Neural crest cell (in vitro differentiated cells): ENCODE measurements at places on chromosomes 4 and X. TPM values are rescaled to one million over a fixed set of nuclear protein-coding genes. Genes with fewer than 3 reads are reported as not detected.

The TASL gene
- not detected in 2 replicates for total RNA-seq

DNA sequence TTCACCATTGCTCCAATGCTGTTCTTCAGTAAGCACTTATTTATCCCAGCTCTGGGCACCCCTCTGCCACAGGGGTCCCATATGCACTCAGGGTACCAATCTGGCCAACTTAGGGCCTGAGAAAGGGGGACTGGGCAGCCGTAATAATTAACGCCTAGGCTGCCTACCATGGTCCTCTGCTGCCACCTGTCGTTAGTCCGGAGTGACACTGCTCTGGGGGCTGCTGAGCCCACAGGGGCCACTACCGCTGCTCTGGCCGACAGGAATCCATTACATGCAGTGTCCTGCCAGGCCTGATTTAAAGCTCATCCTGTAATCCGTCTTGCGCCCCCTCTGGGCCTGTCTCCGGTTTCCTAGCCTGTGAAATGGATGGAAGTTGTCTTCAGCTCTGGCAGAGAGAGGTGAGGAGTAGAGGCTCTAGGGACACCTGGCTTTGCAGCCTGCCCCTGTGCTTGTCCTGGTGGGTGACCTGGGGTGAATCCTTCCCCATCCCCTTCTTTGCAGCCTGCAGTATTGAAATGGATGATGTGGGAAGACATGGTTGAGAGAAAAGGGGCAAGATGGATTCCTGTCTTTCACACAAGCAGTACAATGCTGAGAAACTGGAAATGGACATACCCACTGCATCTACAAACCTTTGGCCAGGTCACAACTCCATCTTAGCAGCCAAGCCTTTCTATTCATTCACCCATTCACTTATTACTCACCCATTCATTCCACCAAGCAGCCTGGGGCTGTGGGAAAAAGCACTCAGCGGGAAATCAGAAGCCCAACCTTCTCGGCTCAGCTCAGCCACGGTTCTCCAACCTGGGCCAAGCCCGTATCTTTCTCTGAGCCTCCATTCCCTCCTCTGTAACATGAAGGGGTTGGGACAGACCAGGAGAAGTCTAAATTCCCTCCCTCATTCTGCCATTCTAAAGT lies 116.3 kb upstream of the NALF2 start:
- peak; percentile 78 for DNase-seq

The MAGED4 gene
- 122 and 143 TPM in 2 replicates for total RNA-seq

The DCHS2 gene
- total RNA-seq, result 0.91 and 1.2 TPM in 2 replicates

- no peak for DNase-seq
Measured at GRCh38 chrX:86044216-86044615, 3.1 kb downstream of the CHM start.

- DNase-seq, result no peak
Measured at GRCh38 chrX:102959471-102959870, 22.4 kb downstream of the RAB40AL start.

- DNase-seq, result no peak
Measured at GRCh38 chr4:18480342-18480741, 458.8 kb upstream of the LCORL start.

DNA sequence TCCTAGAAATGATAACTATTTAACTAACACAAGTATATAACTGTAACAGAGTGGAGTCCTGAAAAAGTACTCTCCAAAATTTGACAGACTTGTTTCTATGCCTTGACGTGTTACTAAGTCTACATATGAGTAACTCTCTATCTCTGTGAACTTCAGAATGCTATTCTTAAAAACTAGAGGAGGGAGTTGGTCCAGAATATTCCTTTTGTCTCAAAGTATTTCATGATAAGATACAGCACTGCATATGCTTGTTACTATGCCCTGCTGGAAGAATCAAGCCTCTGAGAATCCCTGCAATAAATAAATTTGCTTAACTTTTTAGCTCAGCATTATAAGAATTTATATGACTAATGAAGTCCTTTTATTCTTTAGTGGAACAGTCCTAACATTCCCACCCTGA lies 50.9 kb upstream of the ATXN3L start:
- no peak for DNase-seq

DNA sequence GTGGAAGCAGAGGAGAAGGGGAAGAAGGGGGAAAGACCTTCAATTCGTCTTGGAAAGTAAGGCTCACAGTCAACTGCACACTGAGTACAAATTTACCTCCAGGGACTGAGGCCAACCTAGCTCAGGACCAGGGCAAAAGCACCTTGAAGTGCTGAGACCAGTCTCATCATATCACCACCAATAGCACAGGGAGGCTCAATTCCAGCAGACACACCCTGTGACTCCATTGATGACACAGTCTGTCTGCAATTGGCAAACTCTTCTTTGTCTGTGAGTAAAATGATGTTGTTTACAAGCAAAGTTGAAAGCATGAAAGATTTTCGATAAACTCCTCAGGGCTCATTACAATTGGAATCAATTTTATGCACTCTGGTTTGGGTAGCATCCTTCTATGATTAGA lies 32.3 kb downstream of the TRIML1 start:
- DNase-seq, result no peak

GRCh38 chrX:102684772-102685520 lies 27.3 kb upstream of the GPRASP2 start:
- DNase-seq, result no peak

DNA sequence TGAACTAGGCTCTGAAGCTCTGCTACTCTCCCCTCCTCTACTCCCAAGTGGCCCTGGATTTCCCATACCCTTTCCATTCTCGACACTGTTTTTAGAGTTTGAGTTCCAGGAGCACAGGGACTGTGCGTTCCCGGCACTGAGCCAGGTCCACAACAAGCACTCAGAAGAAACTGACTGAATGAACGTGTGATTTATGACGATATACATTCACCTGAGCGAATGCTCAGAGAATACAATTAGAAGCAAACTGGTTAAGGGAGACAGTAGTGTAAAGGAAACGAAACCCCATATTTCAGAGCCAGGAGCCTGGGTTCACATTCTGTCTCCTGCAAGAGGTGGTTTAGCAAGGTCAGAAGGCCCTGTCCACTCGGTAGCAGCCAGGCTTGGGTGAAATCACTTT lies 1.4 kb upstream of the KIAA0232 start:
- no peak for DNase-seq

- DNase-seq, result no peak
Measured at GRCh38 chr4:144402999-144403398, 243.0 kb upstream of the HHIP start.

- DNase-seq, result no peak
Measured at GRCh38 chr4:88104902-88105610, 53.4 kb downstream of the ABCG2 start.

DNA sequence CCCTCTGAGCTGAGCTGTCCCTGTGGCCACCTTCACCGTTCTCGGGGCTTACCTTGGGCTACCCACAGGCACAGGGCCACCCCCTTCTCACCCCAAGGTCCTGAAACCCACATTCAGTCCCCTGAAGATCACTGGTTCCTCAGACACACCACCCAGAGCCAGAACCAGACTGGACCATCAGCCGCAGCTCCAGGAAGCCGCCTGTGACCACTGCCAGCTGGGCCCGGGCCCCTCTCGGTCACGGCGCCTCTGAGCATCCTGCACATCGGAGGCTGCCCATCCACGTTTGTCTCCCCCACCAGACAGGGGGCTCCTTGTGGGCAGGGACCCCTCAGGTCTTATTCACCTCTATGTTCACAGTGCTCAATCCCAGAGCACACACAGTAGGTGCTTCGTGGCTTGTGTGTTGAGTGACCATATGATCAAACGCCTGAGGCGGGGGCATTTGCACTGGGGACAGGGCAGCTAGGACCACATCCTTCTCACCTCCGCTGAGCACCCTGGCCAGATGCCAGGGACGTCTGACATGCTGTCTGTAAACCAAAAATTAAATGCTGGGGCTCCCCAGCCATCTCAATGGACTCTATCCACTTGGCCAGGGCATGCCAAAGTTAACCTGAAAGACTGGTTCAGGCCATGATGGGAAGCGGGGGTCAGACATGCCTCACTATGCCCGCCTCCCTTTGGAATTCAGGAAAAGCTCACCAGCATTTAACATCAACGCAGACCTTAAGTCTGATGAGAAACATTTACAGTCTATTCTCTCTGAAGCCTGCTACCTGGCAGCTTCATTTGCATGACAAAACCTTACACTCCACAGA lies 109.4 kb upstream of the AFAP1 start:
- DNase-seq, result no peak

DNA sequence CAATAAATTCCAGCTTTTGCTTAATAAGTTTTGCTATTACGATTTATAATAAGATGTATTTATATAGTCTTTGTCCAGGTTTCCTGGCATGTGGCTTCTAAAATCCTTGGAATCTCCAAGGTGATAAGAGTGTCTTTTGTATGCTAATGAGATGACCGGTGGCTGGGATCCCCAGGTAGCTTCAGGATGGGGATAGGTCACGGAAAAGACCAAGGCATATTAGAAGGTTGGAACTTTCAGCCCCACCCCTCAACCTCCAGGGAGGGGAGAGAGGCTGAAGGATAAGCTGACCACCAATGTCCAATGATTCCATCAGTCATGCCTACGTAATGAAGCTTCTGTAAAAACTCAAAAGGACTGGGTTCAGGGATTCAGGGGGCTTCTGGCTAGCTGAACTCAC lies 41.7 kb downstream of the SMIM20 start:
- no peak for DNase-seq

The PNMA3 gene
- total RNA-seq, result 9.8 and 10.0 TPM in 2 replicates

The COX7B gene
- 219 and 220 TPM in 2 replicates for total RNA-seq

- DNase-seq, result no peak
Measured at GRCh38 chr4:12439633-12440305, 1011.1 kb upstream of the HS3ST1 start.

The ERVMER34-1 gene
- 3.2 and 3.3 TPM in 2 replicates for total RNA-seq

DNA sequence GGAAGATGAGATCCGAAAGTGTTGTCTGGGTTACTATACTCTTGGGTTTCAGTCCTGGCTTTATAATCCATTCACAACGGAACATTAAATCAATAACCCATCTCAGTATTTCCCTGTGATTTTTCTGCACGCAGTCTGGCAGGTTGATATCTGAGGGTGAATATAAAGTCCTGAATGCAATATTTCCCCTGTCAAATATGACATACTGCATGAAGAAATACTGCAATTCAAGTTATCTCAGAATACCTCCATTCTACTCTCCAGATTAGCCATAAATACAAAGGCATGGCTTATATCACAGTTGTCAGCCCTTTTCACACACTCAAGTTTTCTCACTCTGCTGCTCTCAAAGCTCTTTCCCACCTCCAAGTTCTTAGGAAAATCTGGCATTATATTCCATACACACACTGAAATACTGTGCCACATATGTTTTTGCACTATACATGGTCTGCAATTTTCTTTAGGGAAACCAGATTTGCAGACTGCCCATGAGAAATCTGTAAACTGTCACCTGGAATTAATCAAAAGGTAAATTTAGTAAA lies 64.7 kb downstream of the WDFY3 start:
- DNase-seq, result no peak

DNA sequence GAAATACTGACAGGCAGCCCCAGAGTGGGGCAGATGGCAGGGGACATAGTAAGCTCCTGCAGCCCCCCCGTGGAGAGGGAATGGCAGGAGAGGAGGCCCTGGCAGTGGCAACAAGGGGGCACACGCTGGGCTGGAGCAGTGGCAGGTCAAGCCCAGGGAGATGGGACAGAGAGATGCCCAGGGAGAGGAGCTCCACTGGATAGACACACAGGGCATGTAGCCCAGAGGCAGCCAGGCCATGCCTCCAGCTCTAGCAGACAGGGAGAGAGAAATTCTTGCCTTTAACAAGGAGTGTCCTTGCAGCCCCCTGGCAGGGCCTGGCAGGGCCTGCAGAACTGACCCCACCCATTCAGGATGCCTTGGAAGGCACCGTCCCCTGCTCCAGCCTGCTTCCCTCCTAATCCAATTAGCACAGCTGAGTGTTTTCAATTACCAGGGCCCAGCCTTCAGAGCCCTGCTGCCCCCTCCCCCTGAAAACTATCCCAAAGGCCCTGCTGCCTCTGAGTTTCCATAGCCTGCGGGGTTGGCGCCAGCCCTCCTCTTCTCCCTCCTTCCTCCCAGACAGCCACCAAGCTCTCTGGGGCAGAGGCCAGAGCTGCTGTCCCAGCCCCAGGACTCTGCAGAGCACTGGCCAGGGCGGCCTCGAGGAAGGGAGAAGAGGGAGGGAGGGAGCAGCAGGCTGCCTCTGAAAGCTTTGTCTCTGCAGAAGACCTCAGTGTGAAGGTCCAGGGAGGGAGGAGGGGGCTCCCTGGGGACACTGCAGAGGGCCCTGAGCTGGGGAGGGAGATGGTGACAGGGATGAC lies 12.5 kb downstream of the L1CAM start:
- DNase-seq, result no peak

The TLR10 gene
- total RNA-seq, result not detected in 2 replicates

The CT45A10 gene
- not detected in 2 replicates for total RNA-seq

- DNase-seq, result no peak
Measured at GRCh38 chr4:85149676-85150075, 183.2 kb upstream of the WDFY3 start.

DNA sequence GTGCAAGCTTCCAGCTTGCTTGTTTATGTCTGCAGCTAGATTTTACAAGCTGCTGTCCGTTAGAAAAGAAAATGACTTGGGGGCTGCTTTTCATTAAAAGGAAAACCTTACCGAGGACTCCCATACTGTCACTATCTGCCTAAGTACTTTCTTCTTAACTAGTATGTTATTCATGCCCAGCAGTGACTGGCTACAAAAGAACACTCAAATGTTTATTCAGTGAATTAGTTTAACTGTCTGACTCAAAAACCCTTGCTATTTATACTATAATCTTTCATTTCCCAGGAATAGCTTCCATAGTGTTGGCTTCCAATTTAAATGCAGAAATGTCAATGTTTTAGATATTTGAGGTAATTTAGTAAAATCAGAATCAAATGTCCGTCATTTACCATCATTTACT lies 164.9 kb downstream of the DTHD1 start:
- DNase-seq, result no peak

- no peak for DNase-seq
Measured at GRCh38 chr4:1760521-1761071, 32.5 kb upstream of the FGFR3 start.

GRCh38 chrX:22800360-22800759 lies 199.4 kb upstream of the DDX53 start:
- DNase-seq, result no peak

DNA sequence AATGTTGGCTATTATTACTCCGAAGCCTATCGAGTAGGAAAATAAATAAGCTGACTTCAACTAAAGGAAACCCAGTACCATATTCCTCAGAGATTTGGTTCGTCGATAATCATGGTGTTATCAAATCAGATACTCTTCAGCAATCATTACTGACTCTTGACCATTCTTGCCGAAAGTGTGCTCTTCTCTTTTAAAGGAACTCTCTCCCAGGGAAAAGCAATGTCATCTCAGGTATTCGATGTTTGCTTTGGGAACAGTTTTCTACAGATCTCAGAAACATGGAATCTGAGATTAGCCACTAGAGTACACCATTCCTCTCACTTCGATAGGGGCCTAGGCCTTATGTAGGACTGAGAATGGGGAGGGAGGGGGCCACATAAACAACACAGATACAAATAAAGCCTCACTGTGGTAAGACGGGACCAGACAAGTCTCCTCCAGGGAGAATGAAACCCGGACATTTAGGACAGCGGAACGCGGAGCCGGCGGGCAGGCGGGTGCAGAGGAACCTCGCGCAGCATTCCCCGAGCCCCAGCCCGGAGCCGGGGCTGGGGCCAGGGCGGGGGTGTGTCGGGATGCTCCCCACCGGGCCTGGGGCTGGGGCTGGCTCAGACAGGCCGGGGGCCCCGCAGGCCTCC lies 581 bp downstream of the DNAJB14 start:
- no peak for DNase-seq
